ENCODE measurements at places on chromosomes 5 and 9. TPM values are rescaled to one million over a fixed set of nuclear protein-coding genes. Genes with fewer than 3 reads are reported as not detected.

The TMEFF1 gene
- total RNA-seq: not detected

The PRSS3 gene
- total RNA-seq: not detected

The PCDHGA6 gene
- 0.05 TPM for total RNA-seq

The C9orf50 gene
- not detected for total RNA-seq

The FOXD4L4 gene
- total RNA-seq: 0.11 TPM
